RCC 7860 (cell line): ENCODE measurements at places on chromosomes 12 and 14.

DNA sequence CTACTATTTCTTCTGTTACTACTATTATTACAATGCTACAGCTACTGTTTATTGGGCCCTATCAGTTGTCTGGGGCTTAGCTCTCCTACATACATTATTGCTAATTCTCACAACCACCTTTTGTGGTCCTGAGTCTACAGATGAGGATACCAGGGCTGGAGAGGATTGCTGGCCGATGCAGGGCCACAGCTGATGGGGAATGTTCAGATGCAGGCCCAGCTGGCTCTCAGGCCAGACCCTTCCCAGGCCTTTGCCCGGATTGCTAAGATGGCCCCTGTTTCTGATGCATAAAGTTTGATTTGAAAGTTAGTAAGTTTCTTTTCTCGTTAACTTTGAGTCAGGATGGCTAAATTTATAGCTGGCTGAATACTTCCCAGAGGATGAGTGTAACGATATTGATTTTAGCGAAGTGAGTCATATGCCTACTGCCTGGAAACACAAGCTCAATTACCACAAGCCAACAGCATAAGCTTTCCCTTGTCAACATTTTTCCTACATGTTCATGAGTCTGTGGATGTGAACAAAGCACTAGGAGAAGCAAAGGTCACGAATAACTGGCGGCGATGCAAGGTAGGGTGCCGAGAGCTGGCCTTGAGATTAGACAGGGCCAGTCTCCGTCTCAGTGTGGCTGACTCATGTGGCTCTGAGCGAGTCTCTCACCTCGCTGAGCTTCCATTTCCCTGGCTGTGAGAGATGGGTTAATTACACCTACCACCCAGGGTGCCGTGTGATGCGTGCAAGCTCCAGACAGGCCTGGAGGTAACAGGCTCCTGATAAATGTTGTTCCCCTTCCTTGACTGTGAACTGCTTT, 111.0 kb downstream of the BEGAIN start:
- DNase-seq = peak; percentile 92

DNA sequence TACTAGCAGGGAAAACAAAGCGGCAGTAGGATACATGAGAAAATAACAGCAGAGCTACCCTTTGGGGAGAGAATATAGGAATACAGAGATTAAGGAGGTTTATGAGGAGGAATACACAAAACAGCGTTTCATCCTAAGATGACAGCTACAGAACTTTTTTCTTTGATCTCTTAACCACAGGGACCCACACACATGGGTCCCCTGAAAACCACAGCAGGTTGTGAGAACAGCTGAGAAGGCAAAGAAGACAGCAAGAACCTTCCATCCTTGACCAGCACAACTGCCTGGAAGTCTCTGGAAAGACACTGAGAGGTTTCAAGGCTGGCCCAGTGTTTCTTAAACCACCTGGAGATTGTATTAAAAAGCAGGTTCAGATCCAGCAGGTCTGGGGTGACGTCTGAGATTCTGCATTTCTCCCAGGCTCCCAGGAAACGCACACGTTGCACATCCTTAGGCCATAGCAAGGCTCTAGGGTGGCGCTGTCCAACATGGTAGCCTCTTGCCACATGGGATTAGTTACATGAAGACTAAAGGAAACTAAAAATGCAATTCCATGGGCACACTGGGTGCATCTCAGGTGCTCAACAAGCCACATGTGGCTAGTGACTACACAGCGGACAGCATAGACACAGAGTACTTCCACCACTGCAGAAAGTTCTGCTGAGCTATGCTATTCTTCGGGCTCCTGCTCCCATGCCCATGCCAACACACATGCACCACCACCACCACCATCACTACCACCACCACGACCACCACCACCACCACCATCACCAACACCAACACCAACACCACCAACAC, 92.3 kb downstream of the FOXN3 start:
- DNase-seq = no peak

GRCh38 chr12:2225696-2226095, 172.9 kb downstream of the CACNA1C start:
- DNase-seq = no peak

GRCh38 chr14:54597795-54598443, 31.0 kb downstream of the SAMD4A start:
- no peak for DNase-seq

GRCh38 chr12:82996168-82996812, 309.6 kb downstream of the TMTC2 start:
- DNase-seq = no peak

DNA sequence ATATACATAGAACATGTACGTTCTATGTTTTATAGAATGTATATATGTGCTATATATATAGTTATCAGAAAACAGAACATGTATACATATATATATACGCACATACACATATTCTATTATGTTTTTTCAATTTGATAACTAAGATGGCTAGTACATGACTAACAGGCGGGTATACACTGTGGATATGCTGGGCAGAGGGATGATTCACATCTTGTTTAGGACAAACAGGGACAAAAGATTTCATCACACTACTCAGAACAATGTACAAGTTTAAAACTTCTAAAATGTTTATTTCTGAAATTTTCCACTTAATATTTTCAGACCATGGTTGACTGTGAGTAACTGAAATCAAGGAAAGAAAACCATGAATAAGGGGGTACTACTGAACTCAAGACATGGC, 17.4 kb downstream of the TIMELESS start:
- no peak for DNase-seq

DNA sequence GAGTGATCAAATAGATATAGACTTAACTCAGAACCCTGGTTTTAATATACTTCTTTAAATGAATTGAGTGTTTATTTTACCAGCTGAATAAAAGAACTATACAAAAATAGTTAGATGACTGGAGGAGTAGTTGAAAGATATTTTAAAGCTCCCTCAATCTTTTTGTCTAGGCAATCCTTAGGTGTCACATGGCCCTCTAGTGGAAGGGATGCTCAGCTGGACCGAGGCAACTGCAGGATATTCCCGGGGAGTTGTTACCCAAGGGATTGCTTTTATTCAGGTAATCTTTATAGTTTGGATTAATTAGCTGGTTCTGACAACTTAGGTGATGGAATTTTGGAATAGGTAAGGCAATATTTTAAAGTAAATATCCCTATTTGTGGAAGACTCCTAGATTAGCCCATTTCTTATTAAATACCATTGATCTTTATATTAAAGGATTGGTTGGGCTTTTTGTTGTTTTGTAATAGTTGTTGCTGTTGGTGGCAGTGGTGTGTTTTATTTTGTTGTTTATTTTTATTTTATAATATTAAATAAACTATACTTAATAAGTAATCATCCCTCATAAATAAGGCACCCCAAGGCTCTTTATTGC, 57.1 kb downstream of the ZDHHC17 start:
- peak; percentile 9 for DNase-seq

- DNase-seq = no peak
These were observed 945.8 kb downstream of the DIO2 start for GRCh38 chr14:79265366-79265946.

GRCh38 chr14:71060825-71061455, 153.7 kb downstream of the PCNX1 start:
- no peak for DNase-seq

DNA sequence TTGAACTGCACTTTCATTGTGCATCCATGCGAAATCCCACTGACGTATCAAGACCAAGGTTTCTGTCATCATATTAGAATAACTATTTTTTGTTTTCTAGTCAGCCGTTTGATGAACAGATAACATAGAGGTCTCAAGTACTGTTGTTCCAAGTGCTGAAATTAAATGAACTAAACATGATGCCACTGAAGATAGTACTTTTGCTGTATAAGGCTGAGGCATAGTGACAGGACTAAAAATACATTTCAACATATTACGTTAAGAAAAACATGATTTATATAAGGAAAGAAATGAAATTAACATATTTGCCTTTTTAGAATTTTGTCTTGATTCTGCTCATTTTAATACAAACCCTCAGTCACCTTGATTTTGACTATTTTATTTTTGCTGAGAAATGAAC, 82.2 kb downstream of the ANO6 start:
- DNase-seq = no peak

DNA sequence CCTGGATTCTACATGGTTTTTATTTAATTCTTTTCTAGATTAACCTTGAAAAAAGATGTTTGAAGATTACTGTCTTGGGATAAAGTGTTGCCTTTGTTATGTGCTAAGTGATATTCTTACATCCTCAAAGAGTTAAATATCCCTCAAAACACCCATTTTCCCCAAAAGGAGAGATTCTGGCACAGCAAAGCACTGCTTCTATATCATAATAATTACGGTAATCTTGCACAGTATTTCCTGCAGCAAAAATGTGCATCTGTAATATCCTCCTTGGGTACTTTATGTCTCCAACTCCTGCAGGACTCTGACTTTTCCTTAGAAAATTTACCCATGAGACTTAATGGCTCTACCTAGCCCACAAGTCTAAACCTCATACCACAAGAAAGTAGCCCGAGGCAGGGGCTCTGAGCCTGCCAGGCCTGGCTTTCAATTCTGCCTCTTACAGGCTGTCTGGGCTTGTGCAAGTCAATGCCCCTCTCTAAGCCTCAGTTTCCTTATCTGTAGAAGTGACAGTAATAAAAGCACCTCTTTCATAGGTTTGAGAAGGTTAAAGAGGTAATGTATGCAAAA, 45.8 kb downstream of the SVOP start:
- no peak for DNase-seq

- DNase-seq = no peak
These were observed 85.5 kb upstream of the HECTD1 start for GRCh38 chr14:31292937-31293616.

DNA sequence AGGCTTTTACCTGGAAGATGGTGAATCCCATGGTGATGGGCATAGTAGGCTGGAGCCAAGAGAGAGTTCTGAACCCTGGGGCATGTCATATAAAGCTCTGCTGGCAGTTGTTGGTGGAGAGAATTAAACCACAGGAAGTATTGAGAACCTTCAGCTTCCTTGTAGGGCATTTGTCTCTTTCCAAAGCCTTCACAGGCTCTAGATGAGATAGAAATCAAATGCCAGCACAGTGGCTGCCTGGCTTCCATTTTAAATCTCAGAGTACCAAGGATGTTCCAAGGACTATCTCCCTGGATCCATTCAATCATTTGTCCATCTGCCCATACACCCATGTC, 369.6 kb downstream of the DPF3 start:
- no peak for DNase-seq

DNA sequence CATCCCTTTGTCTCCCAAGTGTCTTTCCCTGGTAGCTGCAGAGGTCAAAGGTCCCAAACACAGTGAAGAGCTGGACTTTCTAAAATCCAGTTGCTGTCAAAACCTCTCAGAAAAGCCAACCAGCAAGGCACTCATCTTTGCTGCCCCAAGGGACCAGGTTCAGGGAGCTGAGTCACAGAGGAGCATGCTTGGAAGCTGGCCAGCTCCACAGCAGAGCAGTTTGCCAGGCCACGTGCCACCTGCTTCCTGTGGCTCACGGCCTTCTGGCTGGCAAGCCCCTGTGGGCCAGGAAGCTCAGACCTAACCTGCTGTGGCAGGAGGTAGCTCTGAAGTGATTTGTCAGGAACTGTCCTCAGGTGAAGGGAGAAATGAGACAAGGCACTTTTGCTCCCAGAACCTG, 3.6 kb downstream of the ISCU start:
- DNase-seq = peak; percentile 81

- DNase-seq = no peak
These were observed 9.7 kb downstream of the CEP170B start for GRCh38 chr14:104874571-104875411.

DNA sequence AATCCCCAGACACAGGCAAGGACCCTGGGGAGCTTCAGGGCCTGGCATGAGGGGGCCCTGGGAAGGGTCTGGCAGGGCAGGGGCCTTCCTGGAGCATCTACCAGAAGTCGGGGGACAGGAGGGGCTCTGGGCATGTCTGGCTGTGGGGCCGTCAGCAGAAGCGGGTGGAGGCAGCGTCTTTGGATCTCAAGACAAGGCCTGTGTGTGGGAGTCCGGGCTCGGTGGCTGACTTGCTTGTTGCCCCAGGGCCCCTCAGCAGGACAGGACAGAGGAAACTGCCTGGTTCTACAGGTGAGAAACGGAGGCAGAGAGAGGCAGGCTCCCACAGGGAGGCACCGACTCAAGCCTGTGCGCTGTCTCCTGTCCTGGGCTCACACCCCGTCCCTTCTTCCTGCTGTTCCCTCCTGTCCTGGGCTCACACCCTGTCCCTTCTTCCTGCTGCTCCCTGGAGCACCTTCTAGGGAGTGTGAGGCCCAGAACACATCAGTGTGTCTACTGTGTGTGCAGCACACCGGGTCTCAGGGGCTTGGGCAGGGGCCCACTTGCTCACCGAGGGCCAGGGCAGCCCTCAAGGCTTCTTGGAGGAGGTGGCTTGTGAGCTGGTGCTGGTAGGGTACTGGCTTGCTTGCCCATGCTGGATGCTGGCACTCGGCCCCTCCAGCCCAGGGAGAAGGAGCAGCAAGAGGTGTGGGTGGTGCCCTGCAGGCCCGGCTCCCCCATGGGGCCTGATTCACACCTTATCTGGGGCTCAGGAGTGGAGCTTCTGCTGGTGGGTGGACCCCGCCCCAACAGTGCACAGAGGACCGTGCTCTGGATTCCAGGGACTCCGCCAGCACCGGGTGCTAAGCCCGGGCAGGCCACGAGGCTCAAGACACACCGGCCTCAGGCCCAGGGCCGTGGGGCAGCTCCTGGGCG, 14.9 kb downstream of the ASPG start:
- no peak for DNase-seq

DNA sequence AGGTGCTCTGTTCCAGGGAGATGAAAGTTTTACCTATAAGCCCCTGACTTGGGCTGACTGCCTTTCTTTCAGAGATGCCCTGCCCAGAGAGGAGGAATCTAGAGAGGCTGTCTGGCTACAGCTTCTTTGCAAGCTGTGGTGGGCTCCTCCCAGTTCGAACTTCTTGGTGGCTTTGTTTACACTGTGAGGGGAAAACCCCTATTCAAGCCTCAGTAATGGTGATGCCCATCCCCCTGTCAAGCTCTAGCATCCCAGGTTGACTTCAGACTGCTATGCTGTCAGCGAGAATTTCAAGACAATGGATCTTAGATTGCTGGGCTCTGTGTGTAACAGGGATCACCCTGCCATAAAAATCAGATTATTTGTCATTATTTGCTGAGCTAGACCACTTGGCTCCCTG, 377.6 kb downstream of the FLRT2 start:
- DNase-seq = no peak

DNA sequence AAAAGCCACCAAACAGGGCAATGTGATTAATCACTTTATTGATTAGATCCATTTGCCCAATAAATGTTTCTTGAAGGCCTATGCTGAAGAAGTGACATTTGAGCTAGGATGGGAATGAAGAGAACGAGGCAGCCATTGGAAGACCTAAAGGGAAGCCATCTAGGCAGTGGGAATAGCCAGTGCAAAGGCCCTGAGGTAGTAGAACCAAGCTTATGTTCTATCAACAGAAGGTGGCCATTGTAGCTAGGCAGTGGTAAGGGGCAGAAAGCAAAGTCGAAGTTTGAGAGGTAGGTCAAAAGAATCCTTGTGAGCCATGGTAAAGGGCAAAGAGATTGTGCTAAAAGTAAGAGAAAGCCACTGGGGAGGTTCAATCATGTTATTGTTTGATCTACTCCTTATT, 173.1 kb downstream of the ITPR2 start:
- no peak for DNase-seq
